ENCODE measurements at places on chromosomes 6 and 20.

- DNase-seq, result no peak
Measured at GRCh38 chr6:165611294-165611693, 51.7 kb downstream of the PDE10A start.

- DNase-seq, result peak; percentile 28
Measured at GRCh38 chr20:40508821-40509220, 180.2 kb downstream of the MAFB start.

DNA sequence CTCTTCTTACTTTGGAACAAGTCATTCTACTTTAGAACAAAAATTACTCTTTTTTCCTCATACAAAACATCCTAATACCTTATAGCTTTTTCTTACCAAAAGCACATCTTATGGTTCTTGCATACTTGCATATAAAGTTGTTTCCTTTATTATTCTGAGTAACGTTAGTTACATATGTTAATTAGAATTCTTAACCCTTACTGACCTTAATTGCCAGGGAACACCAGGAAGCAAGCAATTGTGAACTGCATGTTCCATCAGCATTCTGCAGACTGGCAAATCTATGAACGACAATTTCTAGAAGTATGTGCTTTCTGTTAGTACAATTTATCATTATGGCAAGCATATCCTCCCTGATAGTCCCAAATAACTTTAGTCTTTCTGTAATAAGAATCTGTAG is 831.0 kb downstream of the C6orf118 start:
- DNase-seq, result no peak

DNA sequence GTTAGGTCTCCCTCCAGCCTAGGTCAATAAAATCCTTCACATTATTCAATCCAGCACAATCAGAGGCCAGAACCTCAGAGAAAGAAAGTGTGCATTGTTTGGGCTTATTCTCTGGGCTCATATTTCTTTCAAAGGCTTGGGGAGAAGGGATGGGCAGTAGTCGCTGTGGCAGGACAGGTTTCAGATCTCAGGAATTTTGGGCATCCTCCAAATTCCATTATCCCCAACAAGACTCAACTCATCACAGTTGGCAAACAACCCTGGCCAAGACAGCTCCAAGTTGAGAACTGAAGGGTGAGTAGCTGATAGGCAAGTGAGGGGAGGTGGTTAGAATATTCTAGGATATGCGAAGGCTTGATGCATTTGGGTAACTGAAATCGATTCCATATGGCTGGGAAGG is 27.2 kb upstream of the CHD6 start:
- no peak for DNase-seq

- peak; percentile 61 for DNase-seq
Measured at GRCh38 chr6:158707120-158707820, 57.4 kb downstream of the SYTL3 start.

DNA sequence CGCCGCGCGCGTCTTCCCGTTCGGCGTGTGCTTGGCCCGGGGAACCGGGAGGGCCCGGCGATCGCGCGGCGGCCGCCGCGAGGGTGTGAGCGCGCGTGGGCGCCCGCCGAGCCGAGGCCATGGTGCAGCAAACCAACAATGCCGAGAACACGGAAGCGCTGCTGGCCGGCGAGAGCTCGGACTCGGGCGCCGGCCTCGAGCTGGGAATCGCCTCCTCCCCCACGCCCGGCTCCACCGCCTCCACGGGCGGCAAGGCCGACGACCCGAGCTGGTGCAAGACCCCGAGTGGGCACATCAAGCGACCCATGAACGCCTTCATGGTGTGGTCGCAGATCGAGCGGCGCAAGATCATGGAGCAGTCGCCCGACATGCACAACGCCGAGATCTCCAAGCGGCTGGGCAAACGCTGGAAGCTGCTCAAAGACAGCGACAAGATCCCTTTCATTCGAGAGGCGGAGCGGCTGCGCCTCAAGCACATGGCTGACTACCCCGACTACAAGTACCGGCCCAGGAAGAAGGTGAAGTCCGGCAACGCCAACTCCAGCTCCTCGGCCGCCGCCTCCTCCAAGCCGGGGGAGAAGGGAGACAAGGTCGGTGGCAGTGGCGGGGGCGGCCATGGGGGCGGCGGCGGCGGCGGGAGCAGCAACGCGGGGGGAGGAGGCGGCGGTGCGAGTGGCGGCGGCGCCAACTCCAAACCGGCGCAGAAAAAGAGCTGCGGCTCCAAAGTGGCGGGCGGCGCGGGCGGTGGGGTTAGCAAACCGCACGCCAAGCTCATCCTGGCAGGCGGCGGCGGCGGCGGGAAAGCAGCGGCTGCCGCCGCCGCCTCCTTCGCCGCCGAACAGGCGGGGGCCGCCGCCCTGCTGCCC is 1.1 kb downstream of the SOX4 start:
- peak; percentile 78 for DNase-seq

DNA sequence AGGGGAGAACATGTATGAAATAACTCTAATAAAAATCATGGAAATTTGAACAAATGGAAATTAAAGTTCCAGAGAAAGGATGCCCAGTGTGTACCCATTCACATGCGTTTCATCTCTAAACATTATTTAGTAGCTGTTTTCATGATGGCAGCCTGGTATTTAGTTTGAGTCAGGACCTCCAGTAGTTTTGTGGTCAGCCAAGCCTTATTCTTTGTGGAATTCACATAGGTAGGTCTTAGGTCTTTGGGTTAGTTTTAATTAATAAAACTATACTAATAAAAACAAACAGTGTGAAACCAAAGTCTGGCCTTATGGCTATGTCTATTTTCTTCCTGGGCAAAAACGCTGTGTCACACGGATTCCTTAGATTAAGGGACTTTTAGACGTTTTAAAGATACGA is 137.8 kb downstream of the FOXC1 start:
- no peak for DNase-seq

DNA sequence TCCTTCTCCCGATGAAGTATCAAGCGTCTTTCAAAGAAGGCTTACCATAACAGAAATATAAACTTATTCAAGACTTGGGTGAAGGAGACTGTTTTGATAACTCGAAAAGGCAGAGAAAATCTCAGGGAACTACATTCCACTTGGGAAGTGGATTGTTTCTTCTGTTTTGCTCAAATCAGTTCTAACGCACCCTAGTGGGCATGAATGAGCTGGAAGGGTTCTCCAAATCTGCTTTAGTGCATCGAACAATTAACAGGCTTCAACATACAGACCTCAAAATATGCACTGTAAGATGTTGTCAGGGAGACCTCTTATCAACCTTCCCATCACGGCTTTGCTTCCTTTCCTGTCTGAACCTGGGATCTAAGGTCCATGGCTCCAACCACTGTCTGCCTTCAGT is 392.5 kb downstream of the CD83 start:
- no peak for DNase-seq

DNA sequence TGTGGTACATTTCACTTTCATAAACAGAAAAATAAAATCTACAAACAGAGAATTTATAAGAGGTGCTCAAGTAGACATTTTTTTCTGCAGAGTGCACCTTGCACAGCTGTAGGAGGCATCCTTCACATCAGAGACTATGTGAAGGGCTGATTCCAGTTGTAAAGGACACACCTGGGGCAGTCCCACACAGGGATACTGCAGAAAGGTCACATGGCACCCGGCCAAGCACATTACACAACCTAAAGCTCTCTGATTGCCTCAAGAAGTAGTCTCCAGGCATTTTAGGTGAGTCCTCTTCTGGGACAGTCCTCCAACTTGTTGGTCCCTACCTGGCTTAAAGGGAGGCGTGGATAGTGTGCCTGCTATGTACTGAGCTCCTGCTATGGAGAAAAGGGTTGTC is 502.9 kb upstream of the NOX3 start:
- no peak for DNase-seq

GRCh38 chr6:170017603-170018320 is 266.3 kb downstream of the ERMARD start:
- DNase-seq, result no peak

DNA sequence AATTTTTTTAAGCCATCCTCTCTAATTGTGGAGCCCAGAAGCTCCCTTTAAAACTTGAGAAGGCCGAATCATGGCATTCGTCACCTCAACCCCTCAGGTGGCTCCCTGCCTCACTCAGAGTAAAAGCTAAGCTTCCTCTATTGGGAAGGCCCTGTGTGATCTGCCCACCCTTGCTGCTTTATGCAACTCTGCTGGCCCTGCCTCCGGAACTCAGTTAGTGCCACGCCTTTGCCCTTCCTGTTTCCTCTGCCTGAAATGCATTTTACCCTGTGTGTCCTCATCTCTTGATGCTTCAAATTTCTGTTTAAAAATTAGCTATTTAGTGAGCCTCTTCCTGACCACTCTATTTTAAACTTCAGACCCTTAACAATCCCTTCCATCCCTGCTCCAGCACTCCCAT is 5.7 kb downstream of the PACRG start:
- DNase-seq, result no peak

DNA sequence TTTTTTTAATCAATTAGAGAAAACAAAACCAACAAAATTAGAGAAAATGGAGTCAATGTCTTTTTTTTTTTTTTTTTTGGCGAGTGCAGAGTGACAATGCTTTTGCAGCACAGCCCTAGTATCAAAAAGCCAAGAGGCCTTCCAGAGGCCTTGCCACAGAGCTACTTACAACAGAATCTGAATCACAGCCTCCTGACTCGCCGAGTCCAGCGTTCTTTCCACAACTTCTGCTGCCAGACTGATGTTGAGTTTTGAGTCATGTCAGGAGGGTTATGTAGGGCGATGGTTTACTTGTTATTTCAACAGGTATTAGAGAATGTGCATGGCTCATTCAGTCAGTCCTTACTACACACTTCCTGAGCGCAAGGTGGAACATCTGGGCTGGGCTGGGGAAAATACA is 88.6 kb downstream of the FNDC1 start:
- DNase-seq, result no peak

DNA sequence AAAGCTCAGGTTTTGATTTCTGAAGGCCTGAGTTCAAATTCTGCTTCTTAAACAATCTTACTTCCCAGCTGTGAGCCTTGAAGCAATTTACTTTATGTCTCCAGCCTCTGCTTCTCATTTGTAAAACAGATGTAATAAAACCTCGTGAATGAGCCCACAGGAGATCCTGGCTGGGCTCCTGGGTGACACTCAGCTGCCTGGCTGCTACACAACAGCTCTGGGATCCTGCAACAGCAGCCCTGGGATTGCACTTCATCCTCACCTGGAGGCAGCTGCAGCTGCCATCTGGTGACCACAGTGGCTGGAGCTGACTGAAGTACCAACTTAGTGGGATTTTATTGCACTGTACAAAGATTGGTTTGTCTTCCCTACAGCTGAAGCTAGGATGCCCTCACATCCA is 98.6 kb downstream of the NDUFAF5 start:
- no peak for DNase-seq

GRCh38 chr6:88031550-88031949 is 16.1 kb upstream of the SPACA1 start:
- DNase-seq, result no peak

DNA sequence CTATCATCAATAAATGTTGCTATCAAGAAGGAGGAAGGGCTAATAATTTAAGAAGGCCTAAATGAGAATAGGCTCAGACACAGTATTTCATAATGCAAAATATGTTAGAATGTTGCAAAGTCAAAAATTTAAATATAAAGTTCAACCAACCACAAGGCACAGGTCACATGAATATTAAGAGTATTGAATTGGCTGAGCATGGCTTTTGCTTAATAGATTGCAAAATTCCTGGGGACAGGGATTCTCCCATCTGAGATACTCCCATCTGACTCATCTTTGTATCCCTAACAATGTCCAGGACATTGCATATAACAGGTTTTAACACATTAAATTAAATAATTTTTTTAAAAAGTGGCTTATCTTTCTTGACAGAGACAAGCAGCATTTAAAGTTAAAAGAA is 32.9 kb upstream of the UTRN start:
- DNase-seq, result no peak

- no peak for DNase-seq
Measured at GRCh38 chr6:154371281-154371680, 14.7 kb upstream of the IPCEF1 start.

DNA sequence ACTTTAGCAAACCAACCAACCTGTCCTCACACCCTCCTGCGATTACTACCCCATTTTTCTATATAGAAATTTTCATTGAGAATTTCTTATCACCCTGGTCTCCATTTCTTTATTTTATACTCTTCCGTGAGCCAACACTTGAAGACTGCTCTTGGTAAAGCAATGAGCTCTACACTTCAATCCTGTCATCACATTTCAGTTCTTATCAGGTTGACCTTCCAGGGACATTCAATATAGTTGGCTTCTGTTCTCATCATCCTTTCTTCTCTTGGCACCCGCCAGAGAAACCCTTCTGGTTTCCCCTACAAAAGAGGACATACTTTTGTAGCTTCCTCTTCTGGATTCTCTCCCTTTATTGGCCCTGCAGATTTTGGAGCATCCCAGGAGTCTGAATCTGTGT is 279.3 kb downstream of the PRKN start:
- no peak for DNase-seq

- no peak for DNase-seq
Measured at GRCh38 chr20:38256966-38257365, 3.6 kb downstream of the KIAA1755 start.

GRCh38 chr6:143621159-143621873 is 56.4 kb upstream of the PHACTR2 start:
- DNase-seq, result no peak

DNA sequence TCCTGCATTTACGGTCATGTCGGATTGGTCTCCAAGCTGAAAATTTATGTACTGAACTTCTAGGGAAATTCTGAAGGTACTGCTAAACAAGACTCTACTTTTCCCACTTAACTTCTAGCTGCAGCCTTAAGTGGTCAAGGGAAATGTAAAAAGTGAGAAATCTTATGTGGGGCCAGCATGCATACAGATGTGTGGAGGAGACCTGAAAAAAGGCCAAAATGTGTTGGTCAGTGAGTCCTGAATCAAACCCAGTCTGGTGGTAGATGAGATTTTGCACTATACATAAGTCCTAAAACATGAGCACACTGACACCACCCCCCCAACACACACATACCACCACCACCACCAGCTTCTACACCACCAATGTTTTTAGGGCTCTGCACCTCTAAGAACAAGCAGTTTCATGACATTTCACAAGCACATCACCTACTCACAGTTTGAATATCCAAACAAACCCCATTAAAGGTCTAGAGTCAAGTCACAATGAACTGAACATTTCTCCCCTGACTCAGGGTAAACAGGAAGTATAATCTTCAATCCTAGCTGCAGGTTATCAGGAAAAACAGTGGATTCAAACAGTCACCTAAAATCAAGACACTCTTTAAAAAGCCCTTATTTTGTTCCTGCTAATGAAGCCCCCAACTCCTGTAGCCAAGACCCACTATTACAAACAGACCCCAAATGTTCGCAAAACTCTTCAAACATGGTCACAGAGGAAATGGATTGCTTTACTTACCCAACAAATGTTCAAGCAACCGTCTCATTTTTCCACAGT is 1.6 kb downstream of the ZMYND8 start:
- DNase-seq, result peak; percentile 75

DNA sequence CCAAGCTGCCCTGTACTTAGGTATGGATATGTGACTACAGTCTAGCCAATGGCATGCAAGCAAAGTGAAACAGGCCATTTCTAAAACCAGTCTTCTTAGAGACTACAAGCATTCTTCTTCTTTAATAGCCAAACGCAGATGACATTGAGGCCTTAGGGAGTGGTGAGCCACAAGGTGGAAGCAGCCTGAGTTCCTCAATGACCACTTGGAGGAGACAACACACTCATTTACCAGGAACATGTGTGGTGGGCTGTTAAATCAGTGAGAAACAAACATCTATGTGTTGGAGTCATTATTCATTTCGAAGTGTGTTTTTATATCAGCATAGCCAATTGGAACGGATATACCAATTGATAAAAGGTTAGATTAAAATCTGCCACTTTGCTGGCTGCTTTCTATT is 122.0 kb downstream of the GFRAL start:
- peak; percentile 5 for DNase-seq

Measured in iris pigment epithelial cell (primary cell).